ENCODE measurements at places on chromosomes 2 and 18.

DNA sequence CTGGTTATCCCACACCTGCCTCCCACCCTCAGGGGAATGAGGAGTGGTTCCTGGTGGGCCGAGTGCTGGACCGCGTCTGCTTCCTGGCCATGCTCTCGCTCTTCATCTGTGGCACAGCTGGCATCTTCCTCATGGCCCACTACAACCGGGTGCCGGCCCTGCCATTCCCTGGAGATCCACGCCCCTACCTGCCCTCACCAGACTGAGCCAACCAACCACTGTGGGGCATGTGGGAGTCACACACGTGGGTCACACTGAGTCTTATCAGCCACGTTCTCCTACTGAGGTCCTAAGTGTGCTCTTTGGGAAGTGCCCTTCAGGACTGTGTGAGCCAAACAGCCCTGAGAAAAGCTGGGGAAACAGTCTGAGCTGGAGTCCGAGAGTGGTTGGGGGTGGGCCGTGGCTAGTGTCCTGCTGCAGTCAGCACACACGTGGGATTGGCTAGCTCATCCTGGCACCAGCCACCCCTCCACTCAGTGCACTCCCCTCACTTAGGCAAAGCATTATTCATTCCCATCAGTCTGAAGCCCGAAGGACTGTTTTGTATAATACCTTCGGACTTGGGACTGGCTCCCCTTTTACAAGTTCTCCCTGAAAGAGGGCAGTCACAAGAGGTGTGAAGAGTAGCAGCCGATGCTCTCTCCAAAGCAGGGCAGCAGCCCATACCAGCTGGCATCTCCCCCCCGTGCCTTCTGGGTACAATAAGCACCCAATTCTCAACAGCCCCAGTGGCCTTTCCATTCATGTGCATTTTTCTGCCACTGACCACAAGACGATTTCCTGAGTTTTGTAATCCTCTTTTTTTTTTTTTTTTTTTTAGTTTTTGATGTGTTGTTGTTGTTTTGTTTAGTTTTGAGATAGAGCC, 4.6 kb downstream of the TIGD1 start:
- no peak for DNase-seq

GRCh38 chr2:206805887-206806607, 40.6 kb downstream of the FASTKD2 start:
- DNase-seq, result peak; percentile 70

DNA sequence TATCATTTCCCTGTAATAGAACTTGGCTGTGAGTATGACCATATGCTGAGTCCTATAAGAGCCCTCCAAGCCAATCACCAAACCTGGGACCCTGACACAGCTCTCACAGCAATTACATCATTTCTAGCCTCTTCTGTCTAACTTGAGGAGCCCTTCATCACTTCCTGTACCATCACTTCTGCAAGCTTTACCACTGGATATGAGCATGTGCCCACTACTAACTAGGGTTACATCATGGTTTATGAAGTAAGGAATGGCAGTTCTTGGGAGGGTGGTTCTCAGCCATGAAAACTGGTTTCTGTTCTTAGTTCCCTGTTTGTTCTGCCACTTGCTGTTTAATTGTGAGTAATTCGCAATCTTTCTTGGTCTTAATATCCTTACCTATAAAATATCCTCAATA, 31.0 kb upstream of the EPB41L3 start:
- no peak for DNase-seq

DNA sequence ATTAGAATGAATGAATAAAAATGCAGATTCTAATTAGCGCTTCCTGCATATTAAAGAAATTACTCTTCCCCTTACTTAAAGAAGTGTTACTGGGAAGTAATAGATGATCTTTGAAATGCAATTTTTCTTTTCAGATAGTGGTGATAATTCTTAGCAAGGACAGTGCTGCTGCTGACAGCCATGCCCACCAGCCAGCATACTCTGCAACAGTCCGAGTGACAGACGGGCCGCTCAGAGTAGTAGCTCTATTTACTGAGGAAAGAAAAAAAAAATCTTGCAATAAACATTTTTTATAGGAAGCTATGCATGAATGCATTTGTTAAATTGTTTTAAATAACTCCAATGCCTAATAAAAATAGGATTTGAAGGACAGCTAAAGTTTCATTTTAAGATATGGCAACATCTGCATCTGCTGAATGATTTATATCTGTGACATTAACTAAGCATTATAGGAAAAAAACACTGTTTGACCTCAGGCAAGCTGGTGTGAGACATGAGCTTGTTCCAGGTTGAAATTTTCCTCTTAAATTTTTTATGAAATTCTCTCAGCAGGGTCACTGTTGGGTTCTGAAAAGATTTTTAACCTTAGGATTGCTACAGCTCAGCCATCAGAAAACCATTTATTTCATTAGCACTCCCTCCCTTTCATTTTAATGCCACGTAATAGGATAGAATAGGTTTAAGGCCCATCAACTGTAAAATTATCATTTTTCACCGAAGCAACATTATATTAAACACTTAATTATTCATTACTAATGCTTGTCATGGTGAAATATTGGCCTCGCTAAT, 393.8 kb downstream of the DCDC2C start:
- DNase-seq, result no peak

GRCh38 chr2:105788670-105789290, 44.1 kb downstream of the NCK2 start:
- DNase-seq, result no peak

GRCh38 chr18:54263904-54264336, 5.4 kb upstream of the POLI start:
- DNase-seq, result no peak

GRCh38 chr2:15893085-15893484, 47.3 kb upstream of the MYCN start:
- DNase-seq, result no peak

GRCh38 chr2:100780203-100781008, 39.5 kb upstream of the NPAS2 start:
- no peak for DNase-seq

- no peak for DNase-seq
Observed at GRCh38 chr18:33507019-33507418, 66.5 kb upstream of the CCDC178 start.

DNA sequence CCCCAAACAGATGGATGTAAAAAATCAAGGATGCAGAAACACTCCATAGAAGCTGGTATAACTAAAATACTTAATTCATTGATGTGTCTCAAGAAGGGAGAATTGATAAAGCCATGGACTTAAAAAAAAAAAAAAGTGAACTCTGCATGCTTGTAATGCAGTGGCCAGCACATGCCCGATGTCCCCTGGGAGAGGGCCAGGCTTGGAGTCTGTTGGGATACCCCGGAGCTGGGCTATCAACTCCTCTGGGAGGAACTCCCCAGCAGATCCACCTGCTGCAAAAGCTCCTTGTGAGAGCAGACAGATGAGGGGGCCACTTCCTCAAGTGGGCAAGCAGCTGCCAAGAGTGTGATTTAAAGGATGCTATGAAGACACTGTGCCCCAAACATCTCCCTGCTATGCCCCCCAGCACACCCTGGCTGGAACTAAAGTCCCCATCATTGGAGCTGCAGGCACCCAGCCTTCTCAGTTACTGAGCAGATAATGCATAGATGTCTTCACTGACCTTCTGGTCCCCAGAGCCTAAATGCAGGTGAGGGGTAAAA, 311.5 kb upstream of the ID2 start:
- DNase-seq, result no peak

DNA sequence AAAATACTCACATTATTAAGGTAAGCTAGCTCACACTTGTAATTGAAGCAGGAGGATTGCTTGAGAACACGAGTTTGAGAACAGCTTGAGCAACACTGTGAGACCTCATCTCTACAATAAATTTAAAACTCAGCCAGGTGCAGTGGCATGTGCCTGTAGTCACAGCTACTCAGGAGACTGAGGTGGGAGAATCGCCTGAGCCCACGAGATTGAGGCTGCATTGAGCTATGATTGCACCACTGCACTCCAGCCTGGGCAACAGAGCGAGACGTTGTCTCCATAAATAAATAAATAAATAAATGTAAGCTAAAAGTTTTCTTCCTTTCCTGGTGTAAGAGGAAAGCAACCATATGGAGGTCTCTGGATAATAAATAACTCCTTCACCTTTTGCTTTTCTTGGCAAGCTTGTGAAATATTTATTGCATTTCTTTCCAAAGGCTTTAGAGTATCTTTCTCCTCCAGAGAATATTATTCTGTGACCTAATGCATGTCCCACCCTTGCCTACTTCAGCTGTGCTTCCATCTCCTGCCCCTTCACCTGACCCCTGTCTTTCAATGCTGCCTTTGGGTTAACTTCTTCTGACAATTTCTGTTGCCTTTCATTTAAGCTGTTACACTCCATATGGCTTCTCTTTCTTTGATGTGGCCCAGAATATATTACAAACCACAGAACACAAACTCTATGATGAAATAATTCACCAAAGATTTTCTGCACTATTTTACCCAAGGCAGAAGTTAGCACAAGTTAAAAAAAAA, 280.7 kb upstream of the RND3 start:
- no peak for DNase-seq

DNA sequence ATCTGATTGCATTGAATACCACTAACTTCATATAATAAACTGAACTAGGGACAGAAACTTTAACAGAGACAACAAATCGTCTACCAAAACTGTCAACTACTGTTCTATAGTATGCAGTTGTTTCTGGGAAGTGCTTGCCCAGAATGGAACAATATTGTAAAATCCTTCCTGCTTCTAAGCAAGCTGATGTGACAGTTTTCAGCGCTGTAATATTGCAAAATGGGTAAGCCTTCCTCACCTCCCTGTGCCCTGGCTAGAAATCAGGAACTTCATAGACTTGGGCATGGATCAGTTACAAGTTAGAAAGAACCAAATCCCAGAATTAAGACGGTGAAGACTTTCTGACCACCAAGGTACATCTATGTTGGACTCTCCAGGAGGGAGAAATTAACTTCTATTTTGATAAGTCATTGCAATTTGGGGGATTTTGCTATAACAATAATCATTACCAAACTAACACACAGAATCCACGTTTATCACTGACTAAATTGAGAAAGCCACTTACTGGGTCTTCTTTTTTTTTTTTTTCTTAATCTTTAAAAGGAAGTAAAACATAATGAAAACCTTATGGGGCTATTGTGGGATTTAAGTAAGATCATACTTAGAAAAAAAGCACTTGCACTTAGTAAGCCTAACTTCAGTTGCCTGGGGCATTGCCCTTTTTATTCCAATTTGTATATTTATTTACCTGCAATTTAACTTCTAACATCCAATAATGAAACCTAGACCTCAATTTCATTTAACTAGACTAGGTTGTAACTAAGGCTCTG, 261.5 kb downstream of the TRIB2 start:
- DNase-seq, result no peak

- no peak for DNase-seq
Observed at GRCh38 chr2:11729362-11730212, 16.8 kb upstream of the LPIN1 start.

DNA sequence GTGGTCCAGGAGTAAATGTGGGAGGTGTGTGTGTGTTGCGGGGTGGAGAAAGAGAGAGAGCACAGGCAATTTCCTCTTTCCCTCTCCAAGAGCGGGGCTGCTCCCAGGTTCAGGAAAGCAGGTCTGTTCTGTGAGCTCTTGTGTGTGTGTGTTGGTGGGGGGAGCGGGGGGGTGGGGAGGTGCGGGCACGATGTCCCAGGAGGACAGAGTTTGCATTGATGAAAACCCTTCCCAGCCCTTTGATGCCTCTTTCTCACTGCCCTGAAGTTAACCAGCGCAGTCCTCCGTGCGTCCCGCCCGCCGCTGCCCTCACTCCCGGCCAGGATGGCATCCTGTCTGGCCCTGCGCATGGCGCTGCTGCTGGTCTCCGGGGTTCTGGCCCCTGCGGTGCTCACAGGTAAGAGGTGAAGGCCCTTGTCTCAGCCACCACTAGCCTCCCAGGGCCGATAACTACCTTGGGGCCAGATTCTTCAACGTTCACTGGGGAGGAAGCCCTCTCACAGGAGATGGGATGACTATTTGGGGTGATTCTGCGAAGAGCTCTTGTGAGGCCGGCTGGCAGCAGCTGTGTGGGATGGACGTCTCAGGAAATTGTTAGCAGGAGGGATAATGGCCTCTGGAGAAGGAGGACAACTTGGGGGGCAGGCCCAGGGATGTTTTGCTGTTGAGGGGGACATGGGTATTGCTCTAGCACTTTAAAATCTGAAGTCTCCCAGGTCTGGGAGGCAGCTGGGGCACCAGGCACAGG, at the start of gene SNORC:
SNORC (plus strand) TSS at position 247 of the 748 bp plus-strand sequence; CDS start at position 325, 78 bp downstream.
- no peak for DNase-seq

DNA sequence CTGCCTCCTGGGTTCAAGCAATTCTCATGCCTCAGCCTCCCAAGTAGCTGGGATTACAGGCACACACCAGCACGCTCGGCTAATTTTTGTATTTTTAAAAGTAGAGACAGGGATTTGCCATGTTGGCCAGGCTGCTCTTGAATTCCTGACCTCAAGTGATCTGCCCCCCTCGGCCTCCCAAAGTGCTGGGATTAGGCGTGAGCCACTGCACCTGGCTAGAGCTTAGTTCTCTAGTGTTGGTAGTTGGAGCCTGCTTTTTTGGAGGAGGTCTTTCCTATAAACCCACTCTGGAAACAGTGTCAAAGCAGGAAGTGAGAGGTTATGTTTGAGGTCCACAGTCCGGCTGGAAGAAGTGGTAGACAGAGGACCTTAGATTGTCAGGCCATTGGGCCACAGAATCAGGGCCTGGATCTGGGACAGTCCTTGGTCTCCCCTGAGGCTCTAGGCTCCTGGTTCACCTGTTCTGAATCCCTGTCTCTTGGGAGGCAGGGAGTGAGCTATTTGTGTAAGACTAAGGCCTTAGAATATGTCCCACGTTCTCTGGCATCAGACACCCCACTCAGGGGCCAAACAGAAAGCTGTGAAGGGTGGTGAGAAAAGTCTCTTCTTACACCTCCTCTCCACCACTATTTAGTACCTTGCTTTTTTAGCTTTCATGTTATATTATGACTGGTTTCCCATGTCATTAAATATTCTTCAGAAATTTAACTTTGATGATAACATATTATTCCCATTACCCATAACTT, 34.5 kb downstream of the PCBP1 start:
- DNase-seq, result no peak

DNA sequence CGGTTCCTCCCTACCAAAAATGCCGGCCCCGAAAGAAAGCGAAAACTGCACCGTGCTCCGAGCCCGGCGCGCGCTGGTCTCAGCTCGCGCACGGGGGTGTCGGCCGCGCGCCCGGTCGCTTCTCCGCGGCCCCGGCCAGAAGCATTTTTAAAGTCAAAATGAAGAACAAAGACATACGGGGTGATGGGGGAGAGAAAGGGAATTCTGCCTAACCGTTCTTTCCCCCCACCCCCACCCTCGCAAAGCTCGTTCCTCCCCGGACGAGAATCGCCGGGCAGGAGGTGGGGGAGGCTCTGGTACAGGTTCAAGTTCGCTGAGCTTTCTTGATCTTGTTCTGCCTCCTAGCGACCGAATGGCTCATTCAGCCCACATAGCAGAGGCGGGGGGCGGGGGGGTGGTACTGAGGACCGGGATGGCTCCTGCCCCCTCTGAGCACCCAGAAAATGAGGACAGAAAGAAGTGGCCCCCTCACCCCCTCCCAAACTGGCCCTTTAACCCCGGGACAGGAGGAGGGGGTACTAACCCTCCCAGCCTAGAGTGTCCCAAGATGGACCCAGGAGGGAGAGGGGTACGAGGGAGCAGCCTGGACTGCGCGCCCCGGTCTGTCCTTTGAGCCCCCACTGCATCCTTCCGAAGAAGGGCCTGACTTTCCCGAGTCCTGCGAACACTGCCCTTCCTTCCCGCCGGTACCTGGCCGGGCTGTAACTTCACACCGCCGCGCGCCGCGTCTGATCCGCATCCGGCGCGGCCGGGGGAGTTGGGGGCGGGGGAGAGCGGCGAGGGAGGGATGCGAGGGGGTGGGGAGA, 3.1 kb downstream of the BCL11A start:
- peak; percentile 55 for DNase-seq

- DNase-seq, result no peak
Observed at GRCh38 chr2:188940171-188940570, 34.0 kb upstream of the COL3A1 start.
